ENCODE measurements at places on chromosomes 4 and X.

GRCh38 chr4:189767941-189768340 lies 172.7 kb upstream of the FRG1 start:
- no peak for DNase-seq

DNA sequence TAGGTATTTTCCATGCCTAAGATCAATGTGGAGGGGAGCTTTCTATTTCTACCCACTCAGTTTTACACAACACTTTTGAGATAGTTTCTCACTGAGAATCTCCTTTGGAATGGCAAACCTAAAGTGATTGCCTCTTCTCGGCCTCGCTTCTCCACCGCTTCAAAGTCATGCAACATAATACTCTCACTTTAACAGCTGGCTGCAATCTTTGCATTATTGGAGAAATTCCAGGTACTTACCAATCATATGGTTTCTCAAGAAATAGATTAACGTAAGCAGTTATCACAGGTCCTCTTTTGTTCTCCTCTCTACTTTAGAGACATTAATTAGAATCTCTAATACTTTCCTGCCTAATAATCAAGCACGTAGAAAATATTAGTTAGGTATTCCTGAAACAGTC lies 3.7 kb upstream of the IL13RA2 start:
- no peak for DNase-seq

- no peak for DNase-seq
Measured at GRCh38 chr4:15344041-15344440, 83.8 kb upstream of the C1QTNF7 start.

GRCh38 chr4:52660643-52661042 lies 1.5 kb upstream of the USP46 start:
- DNase-seq: no peak

GRCh38 chr4:159484864-159485263 lies 382.0 kb downstream of the RAPGEF2 start:
- no peak for DNase-seq

GRCh38 chr4:17275836-17276235 lies 236.1 kb downstream of the QDPR start:
- no peak for DNase-seq

DNA sequence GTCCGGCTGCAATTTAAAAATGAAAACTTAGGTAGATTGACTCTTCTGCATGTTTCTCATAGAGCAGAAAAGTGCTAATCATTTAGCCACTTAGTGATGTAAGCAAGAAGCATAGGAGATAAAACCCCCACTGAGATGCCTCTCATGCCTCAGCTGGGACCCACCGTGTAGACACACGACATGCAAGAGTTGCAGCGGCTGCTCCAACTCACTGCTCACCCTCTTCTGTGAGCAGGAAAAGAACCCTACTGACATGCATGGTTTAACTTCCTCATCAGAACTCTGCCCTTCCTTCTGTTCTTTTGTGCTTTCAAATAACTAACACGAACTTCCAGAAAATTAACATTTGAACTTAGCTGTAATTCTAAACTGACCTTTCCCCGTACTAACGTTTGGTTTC lies 41.0 kb downstream of the MAP7D3 start:
- DNase-seq: no peak

GRCh38 chr4:110914791-110915190 lies 291.9 kb upstream of the PITX2 start:
- DNase-seq: no peak

GRCh38 chrX:136086521-136086920 lies 60.8 kb upstream of the FHL1 start:
- no peak for DNase-seq

DNA sequence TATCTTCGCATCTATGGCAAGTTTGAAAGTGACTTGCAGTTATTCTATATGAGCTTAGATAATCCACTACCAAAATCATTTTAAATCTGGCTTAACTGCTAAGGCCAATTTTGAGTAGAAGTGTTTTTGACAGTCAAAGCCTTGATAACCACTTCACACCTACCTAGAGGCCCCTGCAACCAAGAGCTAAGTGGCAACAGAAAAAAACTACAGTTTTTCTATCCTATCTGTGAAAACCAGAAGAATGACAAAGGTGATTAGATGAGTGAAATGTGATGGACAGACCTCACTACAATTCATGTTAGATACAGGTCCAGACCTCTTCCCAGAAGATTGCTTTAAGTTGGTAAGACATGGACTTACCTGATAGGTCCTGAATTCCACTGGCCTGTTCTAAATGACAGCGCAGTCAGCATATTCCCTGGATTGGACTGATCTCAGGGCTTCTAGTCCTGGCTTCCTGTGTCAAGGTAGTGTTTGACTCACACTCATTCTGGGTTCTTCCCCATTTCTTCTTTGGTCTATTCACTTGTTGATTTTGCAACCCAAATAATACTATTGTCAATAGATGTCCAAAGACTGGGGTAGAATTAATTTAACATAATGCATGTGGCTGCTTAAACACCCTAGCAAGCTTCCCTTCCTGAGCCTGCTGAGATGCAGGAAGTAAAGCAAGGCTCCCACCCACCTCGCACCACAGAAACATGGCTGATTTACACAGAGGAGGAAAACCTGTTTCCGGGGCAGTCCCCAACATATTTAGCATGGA lies 65.1 kb downstream of the PPP3CA start:
- DNase-seq: no peak

GRCh38 chr4:48090621-48091020 lies 43.4 kb downstream of the TXK start:
- DNase-seq: no peak

- no peak for DNase-seq
Measured at GRCh38 chrX:135391734-135392133, 30.0 kb upstream of the SMIM10L2A start.

GRCh38 chr4:107666134-107666533 lies 53.9 kb downstream of the PAPSS1 start:
- DNase-seq: no peak

GRCh38 chr4:52550186-52550585 lies 108.9 kb downstream of the USP46 start:
- no peak for DNase-seq

DNA sequence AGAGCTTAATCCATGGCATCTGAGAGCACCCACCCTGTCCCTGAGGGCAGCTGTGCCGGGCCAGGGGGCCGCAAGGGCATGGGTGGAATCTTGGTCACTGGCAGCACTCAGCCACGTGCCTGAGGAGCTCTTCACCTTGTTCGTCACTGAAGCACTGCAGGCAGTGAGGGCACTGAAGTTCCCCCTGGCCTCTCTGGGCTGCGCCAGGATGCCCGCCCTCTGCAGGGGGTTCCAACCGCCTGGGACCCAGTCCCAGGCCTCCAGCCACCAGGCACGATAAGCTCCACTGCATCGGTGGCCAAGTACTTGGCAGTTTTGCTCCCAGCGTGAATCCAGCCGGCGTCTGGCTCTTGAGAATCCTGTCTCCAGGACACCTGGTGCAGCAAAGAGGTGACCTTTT lies 96.4 kb upstream of the MED14 start:
- DNase-seq: no peak

GRCh38 chr4:29276150-29276549 lies 1444.0 kb upstream of the PCDH7 start:
- no peak for DNase-seq

- DNase-seq: no peak
Measured at GRCh38 chr4:133014473-133015135, 134.5 kb upstream of the PCDH10 start.

DNA sequence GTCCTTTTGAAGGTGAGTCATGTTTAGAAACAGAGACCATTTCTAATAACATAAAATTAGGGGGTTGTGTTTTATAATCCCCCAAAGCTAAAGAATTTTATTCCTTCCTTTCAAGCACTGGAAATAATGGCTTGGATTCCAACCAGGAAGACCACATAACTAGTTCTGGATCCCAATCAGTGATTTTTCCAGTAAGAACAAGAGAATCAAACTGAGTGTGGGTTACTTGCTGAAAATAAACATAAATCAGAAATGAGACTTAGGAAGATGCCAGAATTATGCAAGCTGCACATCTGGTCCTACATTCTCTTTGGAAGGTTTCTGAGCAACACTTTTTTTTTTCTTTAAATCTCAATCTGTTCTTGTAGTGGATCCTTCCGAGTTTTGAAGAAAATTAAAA lies 76.3 kb downstream of the SOWAHB start:
- no peak for DNase-seq

GRCh38 chrX:135596495-135596894 lies 76.0 kb downstream of the INTS6L start:
- DNase-seq: peak; percentile 67

DNA sequence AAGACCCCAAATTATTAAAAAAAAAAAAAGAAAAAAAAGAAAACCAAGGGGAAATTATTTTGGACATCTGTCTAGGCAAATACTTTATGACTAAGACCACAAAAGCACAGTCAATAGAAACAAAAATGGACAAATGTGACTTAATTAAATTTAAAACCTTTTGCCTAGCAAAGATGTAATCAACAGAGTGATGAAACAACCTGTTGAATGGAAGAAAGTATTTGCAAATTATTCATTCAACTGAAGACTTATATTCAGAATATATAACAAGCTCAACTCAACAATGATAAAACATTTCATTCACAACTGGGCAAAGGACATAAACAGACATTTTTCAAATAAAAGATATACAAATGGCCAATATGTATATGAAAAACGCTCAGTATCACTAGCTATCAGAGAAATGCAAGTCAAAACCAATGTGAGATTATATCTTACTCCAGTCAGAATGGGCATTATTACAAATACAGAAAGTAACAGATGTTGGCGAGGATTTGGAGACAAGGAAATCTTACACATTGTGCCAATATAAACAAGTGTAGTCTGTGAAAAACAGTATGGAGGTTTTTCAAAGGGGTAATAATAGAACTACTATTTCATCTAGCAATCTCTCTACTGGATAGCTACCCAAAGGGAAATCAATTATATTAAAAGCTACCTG lies 67.1 kb downstream of the FAAH2 start:
- no peak for DNase-seq

GRCh38 chr4:130210864-130211263 lies 1114.9 kb downstream of the C4orf33 start:
- peak; percentile 16 for DNase-seq

All from NCI-H1930 (cell line).